ENCODE measurements at places on chromosomes 5 and 9.

DNA sequence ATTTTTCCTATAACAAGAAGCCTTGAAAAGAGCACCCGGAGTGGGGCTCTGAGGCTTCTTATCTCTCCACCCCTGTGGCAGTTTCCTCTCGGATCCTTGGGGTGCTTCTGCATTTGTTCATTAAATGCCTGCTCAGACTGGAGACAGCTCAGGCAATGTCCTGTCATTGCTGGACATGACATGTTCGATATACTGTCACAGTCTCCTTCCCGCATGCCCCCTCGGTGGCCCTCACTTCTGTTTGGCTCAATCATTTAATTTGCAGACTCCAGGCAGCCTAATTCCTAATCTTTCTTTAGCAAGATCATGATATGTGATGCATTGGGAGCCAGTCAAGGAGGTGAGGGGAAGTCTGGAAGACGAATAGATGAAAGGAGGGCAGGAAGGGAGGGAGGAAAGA, 37.5 kb upstream of the CPEB4 start:
- DNase-seq, result no peak

DNA sequence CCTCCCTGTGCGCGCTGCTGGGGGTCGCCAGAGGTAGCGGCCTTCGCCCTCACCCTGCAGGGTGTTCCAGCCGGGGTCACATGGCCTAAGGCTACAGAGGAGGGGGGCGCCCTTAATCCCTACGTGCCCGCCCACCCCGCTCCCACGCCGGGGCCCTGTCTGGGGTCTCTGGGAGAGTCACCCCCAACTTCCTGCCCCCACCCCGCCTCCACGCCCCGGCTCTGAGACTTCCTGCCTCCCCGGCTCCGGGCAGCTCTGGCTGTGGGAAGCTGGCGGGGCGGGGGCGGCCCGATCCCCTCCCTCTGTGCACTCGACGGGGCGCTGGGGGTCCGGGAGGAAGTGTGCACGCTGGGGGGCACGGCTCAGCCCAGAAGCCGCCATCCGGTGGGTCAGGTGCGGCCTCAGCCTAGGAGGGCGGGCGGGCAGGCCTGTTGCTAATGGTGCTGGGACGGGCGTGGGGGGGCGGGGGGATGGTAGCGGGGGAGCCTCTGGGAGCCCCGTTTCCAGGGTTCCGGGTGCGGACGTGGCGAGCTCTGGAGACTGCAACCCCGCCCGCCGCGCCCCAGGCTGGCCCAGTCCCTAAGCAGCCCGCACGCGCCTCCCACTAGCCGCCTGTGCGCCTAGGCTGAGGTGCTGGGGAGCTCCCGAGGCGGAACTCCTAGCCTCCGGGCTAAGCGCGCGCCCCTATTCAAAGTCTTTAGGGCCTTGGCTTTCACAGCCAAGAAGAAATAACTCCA, 61.6 kb downstream of the CXXC5 start:
- no peak for DNase-seq

- DNase-seq, result no peak
Measured at GRCh38 chr5:140151144-140152021, 23.6 kb upstream of the CYSTM1 start.

GRCh38 chr9:96131825-96132224, 170.2 kb downstream of the HSD17B3 start:
- no peak for DNase-seq

DNA sequence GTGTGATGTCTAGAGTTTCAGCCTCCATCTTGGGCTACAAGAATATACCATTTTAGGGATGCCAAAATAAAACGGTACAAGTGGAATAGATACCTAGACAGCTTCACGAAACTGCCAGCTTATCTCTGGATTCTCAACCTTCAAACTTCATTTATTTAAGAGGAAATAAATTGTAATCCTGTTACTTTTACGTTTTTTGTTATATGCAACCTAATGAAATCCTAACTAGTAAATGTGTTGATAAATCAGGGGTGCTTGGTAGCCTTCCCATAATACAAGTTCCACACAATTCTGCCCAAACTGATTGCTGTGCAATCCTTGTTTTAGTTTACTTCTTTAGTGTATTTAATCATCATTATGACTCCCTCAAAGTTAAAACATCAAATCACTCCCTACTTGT, 75.5 kb downstream of the SSBP2 start:
- DNase-seq, result no peak

GRCh38 chr5:56142614-56143372, 90.3 kb downstream of the ANKRD55 start:
- no peak for DNase-seq

DNA sequence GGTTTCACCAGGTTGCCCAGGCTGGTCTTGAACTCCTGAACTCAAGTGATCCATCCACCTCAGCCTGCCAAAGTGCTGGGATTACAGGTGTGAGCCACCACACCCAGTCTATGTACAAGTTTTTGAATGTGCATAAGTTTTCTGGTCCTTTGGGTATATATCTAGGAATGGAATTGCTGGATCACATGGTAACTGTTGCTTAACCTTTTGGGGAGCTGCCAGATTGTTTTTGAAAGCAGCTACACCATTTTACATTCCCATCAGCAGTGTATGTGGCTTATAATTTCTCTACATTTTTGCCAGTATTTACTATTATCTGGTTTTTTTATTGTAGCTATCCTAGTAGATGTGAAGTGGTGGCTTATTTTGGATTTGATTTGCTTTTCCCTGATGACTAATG, 8.9 kb upstream of the LNPEP start:
- no peak for DNase-seq

DNA sequence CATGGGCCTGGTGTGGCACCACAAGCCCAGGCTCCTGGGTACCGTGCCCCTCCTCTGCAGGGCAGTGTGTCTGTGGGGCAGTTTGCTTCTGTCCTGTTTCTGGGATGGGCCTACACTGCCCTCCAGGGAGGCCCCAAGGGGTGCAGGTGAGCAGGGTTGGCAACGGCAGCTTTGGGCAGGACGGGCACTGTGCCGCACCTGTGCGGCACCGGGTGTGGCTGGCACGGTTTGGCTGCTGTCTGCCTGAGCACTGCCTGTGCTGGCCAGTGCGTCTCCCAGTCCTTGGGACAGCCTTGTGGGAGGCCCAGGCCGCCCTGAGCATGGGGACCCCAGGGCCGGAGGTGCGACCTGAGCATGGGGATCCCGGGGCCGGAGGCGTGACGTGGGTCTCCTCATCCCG, 37.2 kb downstream of the RXRA start:
- no peak for DNase-seq

DNA sequence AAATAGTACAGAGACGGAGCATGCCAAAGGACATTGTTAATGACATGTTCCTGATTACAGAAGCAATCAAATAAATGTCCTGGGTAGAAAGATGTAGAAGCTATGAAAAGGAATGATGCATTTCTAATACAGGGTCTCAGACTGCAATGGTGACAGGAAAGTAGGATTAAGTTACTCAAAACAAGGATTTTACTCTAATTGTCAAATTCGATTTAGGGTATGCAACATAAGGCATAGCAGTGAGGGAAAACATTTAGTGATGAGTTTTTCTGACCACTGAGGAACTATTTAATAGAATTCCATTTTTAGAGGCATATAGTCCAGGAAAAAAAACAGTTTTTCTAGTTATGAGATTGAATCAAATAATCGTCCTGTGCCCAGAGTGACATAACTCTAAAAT, 715.1 kb upstream of the ACO1 start:
- DNase-seq, result no peak

GRCh38 chr9:7961076-7961475, 161.5 kb upstream of the DMAC1 start:
- DNase-seq, result no peak

DNA sequence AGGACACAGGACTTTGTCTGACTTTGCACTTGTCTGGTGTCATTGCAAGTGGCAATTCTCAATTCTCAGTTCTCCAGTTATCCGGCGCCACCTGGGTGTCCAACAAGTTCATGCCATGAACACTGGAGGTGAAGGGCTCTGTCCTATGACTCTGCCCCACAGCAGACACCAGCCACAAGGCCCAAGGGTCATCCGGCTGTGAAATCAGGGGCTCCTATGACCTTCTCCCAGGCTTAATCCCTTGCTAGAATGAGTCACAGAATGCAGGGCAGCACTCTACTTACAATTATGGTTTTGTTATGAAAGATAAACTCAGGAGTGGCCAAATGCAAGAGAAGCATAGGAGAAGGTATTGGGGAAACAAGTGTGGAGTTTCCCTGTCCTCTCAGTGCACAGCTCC, 392.0 kb downstream of the GADD45G start:
- no peak for DNase-seq

DNA sequence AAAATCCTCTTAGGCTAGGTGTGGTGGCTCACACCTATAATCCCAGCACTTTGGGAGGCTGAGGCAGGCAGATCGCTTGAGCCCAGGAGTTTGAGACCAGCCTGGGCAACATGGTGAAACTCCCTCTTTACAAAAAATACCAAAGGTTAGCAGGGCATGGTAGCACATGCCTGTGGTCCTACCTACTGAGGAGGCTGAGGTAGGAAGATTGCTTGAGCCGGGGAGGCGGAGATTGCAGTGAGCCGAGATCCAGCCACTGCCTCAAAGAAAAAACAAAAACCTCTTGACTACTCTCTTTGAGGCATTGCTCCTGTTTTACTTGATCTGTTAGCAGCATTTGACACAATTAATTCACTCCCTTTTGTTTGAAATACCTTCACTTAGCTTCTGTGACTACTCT, 20.7 kb downstream of the KIF2A start:
- DNase-seq, result no peak

DNA sequence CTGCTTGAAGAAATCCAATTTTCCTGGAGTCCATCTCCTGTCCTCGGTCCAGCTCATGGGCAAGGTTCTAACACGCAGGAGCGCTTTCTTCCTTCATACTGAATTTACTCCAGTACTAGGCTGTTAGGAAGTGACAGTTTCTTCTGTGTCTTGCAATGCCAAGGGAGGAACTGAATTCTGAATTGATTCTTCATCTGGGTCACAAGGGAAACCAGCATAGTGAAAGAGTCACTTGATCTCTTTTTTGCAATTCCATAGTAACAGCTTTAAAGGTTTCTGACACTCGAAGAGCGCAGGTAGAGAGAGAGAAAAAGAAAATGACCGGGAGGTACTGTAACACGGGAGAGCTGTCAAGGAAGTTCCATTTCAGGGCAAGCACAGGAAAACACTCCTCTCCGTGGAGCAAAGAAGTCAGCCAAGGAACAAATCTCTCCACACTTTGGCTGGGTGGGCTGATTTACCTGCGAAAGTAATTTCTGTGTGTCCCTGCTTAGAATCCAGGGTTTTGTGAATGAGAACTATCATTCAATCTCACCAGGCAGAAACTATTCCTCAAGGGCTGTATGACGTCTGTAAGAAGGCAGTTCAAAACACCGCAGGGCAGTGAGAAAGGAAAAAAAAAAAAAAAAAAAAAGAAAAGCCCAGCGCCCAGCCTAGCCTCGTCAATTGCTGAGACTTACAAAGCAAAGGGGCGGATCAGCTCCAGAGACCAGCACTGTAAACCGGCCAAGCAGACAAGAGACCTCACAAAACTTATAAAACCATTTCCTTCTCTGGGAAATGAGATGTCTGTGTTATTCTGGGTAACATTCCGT, 617.8 kb downstream of the PDE4D start:
- DNase-seq, result no peak

GRCh38 chr5:135134691-135135381, 100.8 kb upstream of the PITX1 start:
- DNase-seq, result no peak

GRCh38 chr5:141094481-141095262, at the start of gene PCDHB2:
PCDHB2 (plus strand) TSS chr5:141094615; CDS start chr5:141094791, 176 bp downstream.
- no peak for DNase-seq

- no peak for DNase-seq
Measured at GRCh38 chr5:171157775-171158174, 151.3 kb upstream of the TLX3 start.

- no peak for DNase-seq
Measured at GRCh38 chr5:175059687-175060211, 335.4 kb downstream of the MSX2 start.

- no peak for DNase-seq
Measured at GRCh38 chr5:113489299-113489698, 1.0 kb upstream of the MCC start.

- DNase-seq, result no peak
Measured at GRCh38 chr9:567128-567746, 274.3 kb upstream of the DMRT1 start.

DNA sequence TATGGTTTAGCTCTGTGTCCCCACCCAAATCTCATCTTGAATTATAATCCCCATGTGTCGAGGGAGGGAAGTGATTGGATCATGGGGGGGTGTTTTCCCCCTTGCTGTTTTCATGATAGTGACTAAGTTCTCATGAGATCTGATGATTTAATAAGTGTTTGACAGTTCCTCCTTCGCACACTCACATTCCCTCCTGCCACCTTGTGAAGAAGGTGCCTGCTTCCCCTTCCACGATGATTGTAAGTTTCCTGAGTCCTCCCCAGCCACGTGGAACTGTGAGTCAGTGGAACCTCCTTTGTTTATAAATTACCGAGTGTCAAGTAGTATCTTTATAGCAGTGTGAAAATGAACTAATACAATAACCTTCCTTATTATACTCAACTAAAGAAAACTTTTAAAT, 24.3 kb upstream of the TEX10 start:
- no peak for DNase-seq

DNA sequence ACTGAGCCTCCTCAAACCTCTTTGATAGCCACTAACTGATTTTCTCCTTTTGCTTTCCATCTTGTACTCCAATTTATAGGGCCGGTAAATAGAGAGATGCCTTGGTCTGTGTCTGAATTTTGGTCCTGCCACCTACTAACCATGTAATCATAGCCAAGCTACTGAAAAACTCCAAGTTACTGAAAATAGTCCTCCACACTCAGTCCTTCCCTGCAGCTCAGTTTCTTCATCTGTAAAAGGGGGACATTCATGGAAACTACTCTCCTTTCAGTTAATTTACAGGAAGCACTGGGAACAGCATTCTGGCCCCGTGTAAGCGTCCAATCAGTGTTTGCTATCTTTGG, 30.0 kb upstream of the TGFBR1 start:
- DNase-seq, result no peak

GRCh38 chr5:2335125-2335732, 416.2 kb downstream of the IRX2 start:
- no peak for DNase-seq

GRCh38 chr5:101159006-101159405, 255.9 kb upstream of the ST8SIA4 start:
- no peak for DNase-seq

GRCh38 chr9:134968823-134969090, 51.0 kb upstream of the FCN1 start:
- no peak for DNase-seq

DNA sequence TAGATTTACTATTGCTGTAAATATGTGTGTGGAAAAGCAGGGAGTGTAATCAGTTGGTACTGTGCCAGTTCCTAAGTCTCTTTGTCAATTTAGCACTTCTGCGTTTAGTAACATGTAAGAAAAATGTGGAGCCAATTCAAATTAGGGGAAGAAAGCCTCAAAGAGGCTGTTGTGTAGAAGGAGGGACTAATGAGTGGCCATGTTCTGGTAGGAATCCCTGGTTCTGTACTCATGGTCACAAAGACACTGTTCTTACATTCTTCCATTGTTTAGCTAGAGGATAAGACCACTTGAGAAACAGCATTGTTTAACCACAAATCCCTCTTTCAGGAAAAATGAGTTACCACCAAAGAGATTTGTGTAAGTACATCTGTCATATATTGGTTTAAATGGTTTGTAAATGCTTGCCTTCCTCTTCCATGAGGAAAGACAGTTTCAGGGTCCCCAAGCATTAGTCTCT, 14.9 kb downstream of the ARHGEF28 start:
- DNase-seq, result no peak
